ENCODE measurements at places on chromosomes 5 and 9.

- DNase-seq, result no peak
Measured at GRCh38 chr9:121333950-121334773, 35.9 kb downstream of the STOM start.

GRCh38 chr5:176700239-176700847 lies 53.1 kb downstream of the TSPAN17 start:
- no peak for DNase-seq

GRCh38 chr9:19161257-19162025 lies 34.1 kb upstream of the PLIN2 start:
- peak; percentile 69 for DNase-seq

DNA sequence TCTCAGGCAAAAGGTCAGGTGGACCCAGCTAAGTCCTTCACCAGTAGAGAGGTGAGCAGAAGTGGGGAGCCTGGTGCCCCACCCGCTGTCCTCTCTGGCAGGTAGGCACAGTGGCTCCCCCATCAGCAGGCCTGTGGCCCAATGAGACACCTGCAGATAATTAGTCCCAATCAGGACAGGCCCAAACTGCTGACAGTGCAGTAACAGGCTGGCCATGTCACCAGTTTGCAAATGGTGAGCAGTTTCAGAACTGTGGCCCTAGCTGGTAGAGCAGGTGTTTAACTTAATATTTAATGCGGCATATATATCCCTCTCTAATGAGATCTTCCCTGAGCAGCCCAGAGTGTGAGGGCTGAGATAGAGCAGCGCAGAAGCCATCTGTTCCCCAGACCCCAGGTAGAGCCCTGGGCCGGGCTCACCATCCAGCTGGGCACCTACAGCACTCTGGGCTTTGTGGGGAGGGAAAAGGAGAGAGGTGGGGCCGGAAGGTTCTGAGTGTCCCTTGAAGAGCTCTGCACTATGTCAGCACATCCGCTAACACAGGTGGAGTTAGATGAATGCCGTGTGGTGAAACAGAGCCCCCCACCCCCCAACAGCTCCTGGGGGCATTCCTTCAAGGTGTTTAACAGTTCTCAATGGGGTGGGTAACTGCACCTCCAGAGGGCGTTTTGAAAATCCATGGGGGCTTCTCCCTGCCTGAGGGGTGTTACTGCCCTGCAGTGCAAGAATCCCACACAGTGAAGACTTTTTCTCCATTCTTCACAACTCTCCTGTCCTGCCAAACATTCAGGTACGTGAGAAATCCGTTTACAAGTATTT lies 120.5 kb downstream of the PAX5 start:
- DNase-seq, result no peak

- DNase-seq, result no peak
Measured at GRCh38 chr5:54304040-54304439, 6.3 kb downstream of the ARL15 start.

DNA sequence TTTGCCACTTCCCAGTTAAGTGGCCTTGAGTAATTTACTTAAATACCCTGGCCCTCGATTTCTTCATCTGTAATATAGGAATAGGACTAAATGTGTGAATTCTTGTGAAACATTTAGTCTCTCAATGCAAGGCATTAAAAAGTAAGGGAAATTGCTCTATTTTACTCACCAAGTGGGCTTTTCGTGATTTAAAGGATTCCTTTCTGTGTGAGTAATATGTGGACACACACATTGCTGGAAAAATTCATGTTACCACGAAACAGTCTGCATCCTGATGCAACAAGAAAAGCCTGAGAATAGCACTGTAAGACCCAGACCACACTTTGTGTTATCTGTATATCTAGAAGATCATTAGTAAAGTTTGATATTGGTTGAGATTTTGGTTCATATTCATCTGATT lies 1243.0 kb upstream of the CDH9 start:
- DNase-seq, result no peak

DNA sequence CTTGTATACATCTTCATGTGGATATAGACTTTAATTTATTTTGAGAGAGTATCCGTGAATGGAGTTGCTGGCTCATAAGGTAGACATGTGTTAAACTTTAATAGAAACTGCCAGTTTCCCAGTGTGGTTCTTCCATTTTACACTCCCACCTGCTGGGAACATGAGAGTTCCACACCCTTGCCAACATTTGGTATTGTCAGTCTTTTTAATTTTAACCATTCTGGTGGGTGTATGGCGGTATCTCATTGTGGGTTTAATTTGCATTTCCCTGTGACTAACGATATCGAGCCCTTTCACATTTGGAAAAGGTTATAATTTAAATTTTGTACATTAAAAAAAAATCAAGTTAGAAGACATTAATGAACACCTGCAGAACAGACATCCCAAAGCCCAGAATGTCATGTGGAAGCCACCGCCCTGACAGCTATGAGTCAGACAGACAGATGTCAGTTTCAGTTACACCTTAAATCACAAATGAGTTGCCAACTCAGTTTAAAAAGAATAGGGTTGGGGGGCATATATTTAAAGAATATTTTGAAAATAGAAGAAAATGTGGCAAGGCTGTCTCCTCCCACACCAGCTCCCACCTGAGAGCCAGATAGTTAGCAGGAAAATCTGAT lies 36.9 kb downstream of the ANKRD33B start:
- DNase-seq, result peak; percentile 72

DNA sequence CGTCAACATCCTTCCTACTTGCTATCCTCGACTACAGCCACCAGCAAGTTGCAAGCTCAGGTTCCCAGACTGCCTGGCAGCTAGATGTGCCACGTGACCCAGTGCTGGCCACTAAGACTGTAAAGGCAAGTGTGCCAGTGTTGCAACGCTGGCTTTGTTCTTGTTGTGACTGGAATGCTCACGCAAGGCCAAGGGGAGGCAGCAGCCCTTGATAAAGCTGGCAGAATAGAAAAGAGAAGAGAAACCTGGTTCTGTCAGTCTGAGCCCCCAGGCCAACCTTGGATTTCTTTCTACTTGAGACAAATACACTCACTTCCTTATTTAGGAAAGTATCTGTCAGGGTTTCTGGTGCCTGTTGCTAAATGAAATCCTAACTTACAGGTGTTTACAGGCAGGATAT lies 113.0 kb downstream of the KLHL3 start:
- DNase-seq, result no peak

All from activated effector memory CD4-positive, alpha-beta T cell treated with anti-CD3 and anti-CD28 coated beads, Interleukin-2, amount 50 U/mL, for 16 hours (primary cell).